ENCODE measurements at places on chromosomes 13 and 19.

- no peak for DNase-seq
Observed at GRCh38 chr13:77415253-77416071, 88.6 kb upstream of the MYCBP2 start.

GRCh38 chr19:40302224-40303011, 17.3 kb upstream of the AKT2 start:
- no peak for DNase-seq

DNA sequence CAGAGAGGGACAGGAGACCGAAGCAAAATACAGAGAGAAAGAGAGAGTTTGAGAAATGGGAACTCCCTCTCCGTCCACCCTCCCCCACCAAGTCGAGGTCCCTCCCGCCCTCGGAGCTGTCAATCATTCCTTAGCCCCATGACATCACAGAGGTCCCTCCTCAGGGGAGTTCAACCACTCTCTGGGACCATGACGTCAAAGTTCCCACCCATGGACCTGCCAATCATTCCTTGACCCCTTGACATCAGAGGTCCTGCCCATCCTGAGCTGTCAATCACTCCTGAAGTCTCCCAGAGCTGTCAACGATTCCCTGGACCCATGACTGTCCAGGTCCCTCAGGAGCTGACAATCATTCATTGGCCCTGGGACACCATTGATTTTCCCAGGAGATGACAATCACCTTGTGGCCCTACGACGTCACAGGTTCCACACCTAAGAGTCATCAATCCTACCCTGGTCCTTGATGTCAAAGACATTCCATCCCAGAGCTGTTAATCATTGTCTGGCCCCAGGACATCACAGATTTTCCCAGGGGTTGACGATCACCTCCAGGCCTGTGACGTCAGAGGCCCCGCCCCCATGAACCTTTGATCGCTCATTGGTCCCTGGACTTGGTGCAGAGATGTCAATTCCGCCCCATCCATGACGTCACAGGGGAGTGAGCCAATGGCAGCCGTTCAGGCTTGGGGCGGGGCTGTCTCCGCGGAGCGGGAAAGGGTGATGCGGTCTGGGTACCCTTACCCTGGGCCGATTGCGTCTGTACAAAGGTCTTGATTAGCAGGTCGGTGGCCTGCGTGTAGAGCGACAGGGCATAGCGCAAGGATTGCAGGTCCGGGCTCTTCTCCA, 61.7 kb downstream of the COLGALT1 start:
- DNase-seq: no peak

DNA sequence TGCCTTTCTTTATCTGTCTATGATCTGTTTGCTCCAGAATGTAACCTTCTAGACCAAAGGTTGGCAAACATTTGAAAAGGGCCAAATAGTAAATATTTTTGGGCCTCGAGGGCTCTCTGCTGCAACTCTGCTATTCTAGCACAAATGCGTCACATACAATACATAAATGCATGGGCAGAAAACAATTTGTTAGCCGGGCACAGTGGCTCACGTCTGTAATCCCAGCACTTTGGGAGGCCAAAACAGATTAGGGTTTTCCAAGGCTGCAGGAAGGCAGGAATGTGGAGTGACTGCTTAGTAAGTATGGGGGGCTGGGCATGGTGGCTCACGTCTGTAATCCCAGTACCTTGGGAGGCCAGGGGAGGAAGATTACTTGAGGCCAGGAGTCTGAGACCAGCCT, 21.9 kb upstream of the EVI5L start:
- no peak for DNase-seq

- DNase-seq: no peak
Observed at GRCh38 chr13:78742659-78743058, 83.7 kb upstream of the OBI1 start.

DNA sequence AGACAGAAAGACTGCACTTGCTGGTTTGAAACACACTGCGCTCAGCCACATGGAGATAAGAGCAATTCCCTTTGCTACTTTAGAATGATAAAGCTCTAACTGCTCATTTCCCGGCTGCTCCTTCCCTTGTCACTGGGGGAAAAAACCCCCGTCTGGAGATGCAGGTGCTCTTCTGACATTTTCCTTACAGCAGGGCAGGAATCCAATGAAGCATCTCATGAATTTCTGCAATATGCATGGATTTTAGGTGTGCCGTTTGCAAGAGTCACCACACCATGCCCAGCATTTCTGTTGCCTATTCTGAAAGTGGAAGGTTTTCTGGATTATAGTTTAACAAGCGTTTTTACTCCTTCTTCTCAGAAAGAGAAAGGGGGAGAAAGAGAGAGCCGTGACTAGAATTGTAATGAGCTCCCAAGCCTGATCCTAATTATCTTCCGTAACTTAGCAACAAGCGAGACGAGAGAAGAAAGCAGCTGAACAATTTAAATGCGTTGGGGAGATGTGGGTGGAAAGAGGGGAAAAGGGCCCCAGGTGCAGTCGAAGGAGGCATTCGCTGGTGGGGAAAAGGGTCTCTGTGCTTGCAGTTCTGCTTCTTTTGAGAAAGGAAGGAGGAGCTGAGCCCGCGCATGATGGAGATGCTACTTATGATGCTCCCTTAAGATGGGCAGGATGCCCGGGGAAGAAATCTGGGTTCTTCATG, 76.6 kb upstream of the SPATA13 start:
- no peak for DNase-seq

- DNase-seq: no peak
Observed at GRCh38 chr19:21638776-21639175, 128.6 kb downstream of the ZNF100 start.

DNA sequence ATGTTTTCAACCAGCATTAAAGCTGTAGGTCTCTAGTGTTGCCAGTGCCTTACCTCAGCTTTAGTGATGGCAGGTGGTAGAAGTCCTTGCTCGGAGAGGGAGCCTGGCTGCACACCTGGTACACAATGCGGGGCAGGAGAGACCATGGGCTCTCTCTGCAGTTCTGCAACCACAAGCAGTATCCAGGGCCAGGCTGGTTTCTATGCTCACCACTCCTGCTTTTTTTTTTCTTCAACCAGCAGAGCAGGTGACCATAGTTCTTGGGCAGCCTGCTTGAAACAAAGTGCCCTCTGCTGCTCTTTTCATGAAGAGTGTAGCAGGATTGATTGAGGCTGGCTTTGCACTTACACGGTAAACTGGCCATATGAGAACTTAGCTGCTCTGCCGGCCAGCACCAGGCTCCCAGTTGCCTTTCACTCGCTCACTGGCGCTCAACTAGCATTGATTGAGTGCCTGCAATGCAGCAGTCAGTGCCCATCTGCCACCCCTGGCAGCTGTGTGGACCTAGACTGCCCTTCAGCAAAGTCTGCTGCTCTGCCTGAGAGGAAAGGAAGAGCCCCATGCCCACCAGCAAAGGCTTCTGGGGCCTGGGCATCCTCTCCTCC, 4.4 kb upstream of the CHAMP1 start:
- no peak for DNase-seq

DNA sequence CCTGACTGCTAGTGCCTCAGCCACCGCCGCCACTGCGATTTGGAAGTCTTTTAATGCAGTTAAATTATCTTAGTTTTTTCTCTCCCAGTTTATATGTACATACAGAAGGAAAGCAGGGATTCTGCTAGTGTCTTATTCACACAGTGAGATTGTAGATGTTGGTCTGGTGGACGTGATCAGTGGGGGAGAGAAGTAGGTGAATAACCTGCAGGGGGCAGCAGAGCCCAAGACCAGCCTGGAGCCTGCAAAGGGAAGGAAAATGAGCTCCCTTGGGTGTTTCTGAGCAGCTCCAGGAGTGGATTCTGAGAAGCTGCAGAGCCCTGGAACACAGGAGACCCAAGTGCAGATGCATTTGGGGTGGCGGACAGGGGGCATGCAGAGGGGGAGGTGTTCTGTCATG, 26.3 kb downstream of the ZNF844 start:
- peak; percentile 11 for DNase-seq
